SK-N-SH treated with all-trans-retinoic acid at 6 μM for 48 hours (cell line): ENCODE measurements at places on chromosomes 6 and 20.

- ATAC-seq = no peak
Observed at GRCh38 chr20:55273149-55273548, 732.2 kb downstream of the CBLN4 start.

GRCh38 chr6:6798448-6798860 is 209.9 kb downstream of the LY86 start:
- ATAC-seq = no peak

DNA sequence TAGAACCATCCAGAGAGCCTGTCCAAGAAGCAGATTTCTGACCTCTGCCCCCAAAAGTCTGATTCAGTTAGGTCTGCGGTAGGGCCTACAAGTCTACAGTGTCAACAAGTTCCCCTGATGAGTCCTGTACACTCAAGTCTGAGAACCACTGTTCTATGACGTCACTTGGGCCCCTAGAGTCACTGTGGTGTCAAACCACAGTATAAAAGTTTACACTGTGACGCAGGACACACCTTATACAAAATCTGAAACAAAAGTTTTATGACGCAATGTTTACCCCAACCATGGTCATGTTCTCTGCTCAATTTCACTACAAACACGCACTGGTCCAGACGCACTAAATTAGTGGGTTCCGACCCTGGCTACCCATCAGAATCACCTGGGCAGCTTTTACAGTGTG is 17.9 kb downstream of the SLA2 start:
- ATAC-seq = no peak

- peak; percentile 76 for ATAC-seq
Observed at GRCh38 chr6:100281471-100281901, 183.2 kb downstream of the SIM1 start.

GRCh38 chr20:278181-278580 is 12.4 kb downstream of the C20orf96 start:
- ATAC-seq = no peak

- no peak for ATAC-seq
Observed at GRCh38 chr6:15775741-15776140, 112.9 kb upstream of the DTNBP1 start.

- peak; percentile 41; the same call in 2 of the 3 replicates for ATAC-seq
Observed at GRCh38 chr6:13953061-13953705, 28.4 kb downstream of the RNF182 start.
